OCI-LY7 (cell line): ENCODE measurements at places on chromosomes 13 and 19. TPM values are rescaled to one million over a fixed set of nuclear protein-coding genes. Genes with fewer than 3 reads are reported as not detected.

- DNase-seq: no peak
These were observed 1545.1 kb upstream of the PCDH20 start for GRCh38 chr13:62960723-62961122.

GRCh38 chr19:33609353-33609752 lies 12.4 kb upstream of the CHST8 start:
- no peak for DNase-seq

DNA sequence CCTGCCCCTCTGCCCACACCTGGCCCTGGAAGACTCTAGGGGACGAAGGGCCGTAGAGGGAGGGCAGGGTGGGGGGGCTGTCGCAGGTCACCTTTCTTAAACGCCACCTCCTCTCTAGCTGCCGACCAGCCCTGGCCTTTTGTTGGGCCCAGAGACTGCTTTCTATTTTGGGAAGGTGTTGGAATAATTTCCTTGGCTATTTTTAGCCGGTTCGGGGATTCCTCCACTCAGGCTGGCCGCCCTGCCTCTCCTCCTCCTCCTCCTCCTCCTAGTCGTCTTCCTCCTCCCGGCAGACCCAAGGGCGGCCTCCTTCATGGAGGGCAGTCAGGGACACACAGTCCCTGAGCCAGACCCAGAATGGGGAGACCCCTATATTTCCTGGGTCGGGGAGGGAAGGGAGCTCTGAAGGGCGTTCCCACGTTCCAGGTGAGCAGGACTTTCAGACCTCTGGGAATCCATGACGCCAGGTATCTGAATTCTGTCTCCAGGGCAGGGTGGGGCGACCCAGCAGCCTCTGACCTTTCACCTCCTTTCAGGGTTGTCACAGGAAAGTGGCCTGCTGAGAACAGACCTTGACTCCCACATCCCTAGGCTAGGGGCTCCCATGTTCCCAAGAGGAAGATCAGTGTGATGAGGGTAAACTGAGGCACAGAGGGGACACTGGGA lies 19.9 kb downstream of the GADD45B start:
- DNase-seq: no peak

GRCh38 chr19:47377801-47378200 lies 28.7 kb downstream of the DHX34 start:
- DNase-seq: no peak

GRCh38 chr19:39582891-39583625 lies 19.3 kb upstream of the LGALS13 start:
- DNase-seq: no peak

DNA sequence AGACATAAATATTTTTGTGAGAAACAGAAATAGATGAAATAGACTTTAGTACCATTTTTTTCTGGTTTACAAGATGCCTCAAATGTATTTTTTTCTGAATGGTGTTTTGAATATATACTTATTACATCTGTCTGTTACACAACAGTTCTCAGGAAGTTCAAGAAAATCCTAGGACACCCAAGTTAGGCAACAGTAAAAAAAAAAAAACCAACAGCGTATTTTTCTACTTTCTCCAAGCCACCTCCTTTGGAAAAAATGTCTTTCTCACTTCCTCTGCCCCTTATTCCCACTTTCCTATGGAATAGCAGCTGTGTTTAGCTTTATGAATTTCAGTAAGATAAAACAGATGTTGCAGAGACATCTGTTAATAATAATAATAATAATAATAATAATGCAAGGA lies 489.6 kb upstream of the KLF12 start:
- no peak for DNase-seq

GRCh38 chr13:111282425-111282824 lies 38.0 kb upstream of the TEX29 start:
- no peak for DNase-seq

DNA sequence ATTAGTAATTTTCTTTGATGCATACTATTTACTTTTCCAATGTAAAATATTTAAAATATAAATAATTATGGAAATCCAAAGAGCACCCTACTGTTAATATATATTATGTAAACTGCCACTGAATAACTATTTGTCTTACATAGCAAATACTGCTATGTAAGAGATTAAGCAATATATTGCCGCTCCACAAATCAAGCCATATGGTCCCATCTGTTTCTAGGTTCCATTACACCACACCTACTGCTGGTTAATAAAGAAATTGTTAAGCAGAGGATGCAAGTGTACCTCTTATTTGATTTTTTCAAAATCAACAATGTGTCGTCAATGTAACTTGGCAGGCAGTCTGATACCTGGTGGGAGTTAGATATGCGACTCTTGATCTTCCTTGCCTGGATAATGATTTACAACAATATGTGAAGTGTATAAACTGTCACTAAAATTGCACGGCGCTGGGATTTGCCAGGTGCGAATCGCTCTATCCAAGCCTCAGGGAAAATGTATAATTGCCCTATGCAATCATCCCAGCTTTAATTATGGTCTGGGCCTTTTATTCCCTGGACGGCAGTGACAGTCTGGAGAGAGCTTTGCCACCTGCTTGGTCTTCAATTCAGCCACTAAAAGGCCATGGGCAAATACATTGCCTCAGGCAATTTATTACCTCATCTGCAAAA lies 16.0 kb downstream of the SMAD9 start:
- no peak for DNase-seq

- DNase-seq: no peak
These were observed 681 bp upstream of the ZNF606 start for GRCh38 chr19:58003174-58003828.

DNA sequence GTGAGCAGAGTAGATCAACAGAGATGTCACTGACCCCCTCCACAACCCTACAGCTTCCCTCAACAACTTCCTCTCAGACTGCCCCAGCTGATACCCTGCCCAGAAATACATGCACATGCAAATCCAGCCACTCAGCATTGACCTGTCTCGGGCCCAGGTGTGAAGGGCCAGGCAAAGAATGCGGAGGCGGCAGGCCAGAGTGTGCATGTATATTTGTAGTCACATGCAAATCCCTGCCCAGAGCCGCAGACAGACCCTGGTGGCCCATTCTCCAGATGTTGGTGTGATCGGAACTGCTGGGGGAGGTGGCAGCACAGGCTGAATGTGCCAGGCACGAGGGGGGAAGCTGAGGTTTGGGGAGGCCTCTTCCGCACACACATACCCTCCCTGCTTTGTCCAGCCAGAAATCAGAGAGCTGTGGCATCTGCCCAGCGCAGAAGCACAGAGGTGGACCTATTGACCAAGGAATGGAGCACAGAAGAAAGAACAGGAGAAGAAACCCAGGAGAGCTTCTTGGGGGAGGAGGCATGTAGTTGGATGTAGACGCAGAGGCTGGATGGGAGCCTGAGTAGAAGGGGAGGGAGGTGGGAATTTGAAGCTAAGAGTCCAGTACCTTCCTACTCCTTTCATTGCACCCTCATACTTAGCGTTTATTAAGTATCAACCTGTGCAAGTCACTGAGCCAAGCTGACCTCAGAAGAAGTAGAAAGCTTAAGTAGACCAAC lies 14.4 kb downstream of the MEF2B start:
- DNase-seq: peak; percentile 98

GRCh38 chr13:101013245-101013644 lies 338.6 kb upstream of the TMTC4 start:
- no peak for DNase-seq

GRCh38 chr13:22776394-22777186 lies 404.2 kb upstream of the SGCG start:
- DNase-seq: no peak

Gene ZIM2
- total RNA-seq: not detected in 2 replicates

Gene ARHGAP35
- total RNA-seq: 42.2 and 44.4 TPM in 2 replicates

Gene BCAM
- total RNA-seq: not detected in 2 replicates

Gene CACNG6
- total RNA-seq: 1.2 and 1.8 TPM in 2 replicates

Gene APOE
- 1.1 and 1.8 TPM in 2 replicates for total RNA-seq

Gene OR7C1
- total RNA-seq: not detected in 2 replicates
